Activated CD4-positive, alpha-beta T cell treated with anti-CD3 and anti-CD28 coated beads, Interleukin-2, Interleukin-6, amounts not matched to agents 100 ng/mL and 50 ng/mL, durations not matched to agents 16 hours and 8 hours (primary cell): ENCODE measurements at places on chromosomes 7 and 10.

DNA sequence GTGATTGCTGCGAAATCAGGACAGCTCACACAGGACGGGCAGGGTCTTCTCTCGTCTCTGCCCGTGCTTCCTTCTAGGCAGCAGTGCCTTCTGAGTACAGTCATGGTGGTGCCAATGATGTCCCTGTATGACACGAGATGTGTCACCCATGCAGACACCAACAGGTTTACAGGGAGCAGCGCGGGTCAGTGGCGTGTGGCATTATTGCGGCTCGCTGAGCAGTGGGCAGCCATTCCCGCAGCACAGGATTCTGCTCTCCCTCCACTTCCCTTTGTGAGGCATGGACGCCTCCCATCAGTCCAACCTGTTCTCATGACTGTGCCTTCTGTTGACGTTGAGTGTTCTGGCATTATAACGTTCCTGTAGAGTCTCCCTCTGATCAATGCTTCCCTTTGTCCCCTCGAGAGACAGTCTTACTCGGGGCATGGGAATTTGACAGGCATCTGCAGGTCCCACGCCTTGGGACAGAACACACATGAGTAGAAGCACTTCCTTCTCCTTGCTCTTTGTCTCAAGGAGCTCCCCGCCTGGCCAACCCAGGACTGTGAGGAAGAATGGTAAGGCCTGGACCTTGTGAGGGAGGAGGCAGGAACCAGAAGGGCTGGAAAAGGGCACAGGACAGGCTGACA lies 219.5 kb downstream of the PAXIP1 start:
- DNase-seq: no peak

DNA sequence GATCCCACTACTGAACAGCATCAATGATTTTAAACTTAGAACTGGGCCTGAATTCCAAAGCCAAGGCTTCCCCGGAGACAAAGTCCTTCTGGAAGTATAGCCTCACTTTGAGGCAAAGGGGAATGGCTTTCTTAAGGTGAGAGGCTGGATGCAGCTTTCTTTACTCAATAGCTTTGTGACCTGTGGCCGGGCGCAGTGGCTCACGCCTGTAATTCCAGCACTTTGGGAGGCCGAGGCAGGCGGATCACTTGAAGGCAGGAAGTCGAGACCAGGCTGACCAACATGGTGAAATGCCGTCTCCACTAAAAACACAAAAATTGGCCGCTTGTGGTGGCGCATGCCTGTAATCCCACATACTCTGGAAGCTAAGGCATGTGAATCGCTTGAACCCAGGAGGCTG lies 3.2 kb upstream of the FGFR2 start:
- no peak for DNase-seq

DNA sequence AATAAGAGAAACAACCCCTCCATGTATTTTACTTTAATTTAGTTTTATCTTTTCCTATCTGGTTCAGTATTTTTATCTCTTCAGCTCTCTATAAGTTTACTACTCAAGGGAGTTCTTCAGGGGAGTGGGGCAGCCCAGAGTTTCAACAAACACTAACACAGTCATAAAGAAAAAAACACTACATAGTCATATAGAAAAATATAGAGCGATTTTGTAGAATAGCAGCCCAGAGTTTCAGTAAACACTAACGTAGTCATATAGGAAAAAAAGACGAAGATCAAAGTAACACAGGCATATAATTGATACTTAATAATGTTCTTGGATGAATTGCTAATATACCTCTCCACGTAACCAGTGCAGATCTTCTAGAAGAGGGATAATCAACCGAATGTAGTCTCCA lies 54.7 kb downstream of the PON1 start:
- DNase-seq: peak; percentile 17

- no peak for DNase-seq
These were observed 174.9 kb upstream of the TRIM24 start for GRCh38 chr7:138285129-138285528.

GRCh38 chr10:75097666-75098285 lies 13.7 kb upstream of the SAMD8 start:
- DNase-seq: no peak

GRCh38 chr10:111109501-111110242 lies 32.8 kb downstream of the ADRA2A start:
- DNase-seq: no peak

GRCh38 chr7:107914831-107915230 lies 23.8 kb downstream of the DLD start:
- DNase-seq: no peak

DNA sequence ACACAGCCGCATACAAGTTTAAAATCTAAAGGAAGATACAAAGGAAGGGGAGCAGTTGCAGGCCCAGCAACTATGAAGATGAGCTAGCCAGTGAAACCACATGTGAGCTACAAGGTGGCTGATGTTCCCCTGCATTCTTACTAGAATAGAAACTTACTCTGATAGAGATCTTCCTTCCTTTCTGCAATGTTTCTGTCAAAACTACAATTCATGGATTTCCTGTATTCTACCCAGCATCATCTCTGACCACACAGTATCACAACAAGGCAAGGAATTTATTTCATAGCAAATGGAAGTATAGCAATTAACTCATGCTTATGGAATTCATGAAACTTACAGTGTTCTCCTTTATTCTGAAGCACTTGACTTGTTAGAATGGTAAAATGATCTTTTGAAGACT lies 68.7 kb upstream of the AASS start:
- DNase-seq: no peak

GRCh38 chr7:33883671-33883965 lies 21.7 kb upstream of the BMPER start:
- no peak for DNase-seq

DNA sequence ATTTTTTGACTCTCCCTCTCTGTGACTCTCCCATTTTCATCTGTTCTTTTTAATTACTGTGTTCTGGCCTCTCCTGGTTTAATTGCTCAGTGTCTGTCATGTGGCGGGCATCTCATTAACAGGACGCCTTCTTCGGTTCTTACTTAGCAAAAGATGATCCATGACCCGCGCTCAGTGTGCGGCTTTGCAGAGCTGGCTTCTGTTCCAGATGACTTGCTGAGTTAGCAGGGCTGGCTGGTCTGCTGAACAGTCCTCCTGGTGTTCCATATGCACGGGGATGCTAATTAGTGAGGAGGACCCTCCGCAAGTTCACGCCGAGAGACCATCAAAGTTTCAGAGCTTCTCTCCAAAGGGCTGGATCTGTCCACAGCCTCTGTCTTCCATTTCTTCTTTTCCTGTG lies 258.6 kb upstream of the MKI67 start:
- DNase-seq: no peak

- DNase-seq: no peak
These were observed 36.6 kb downstream of the PNLIPRP3 start for GRCh38 chr10:116464257-116464656.

GRCh38 chr7:91299952-91300775 lies 35.9 kb downstream of the FZD1 start:
- no peak for DNase-seq

DNA sequence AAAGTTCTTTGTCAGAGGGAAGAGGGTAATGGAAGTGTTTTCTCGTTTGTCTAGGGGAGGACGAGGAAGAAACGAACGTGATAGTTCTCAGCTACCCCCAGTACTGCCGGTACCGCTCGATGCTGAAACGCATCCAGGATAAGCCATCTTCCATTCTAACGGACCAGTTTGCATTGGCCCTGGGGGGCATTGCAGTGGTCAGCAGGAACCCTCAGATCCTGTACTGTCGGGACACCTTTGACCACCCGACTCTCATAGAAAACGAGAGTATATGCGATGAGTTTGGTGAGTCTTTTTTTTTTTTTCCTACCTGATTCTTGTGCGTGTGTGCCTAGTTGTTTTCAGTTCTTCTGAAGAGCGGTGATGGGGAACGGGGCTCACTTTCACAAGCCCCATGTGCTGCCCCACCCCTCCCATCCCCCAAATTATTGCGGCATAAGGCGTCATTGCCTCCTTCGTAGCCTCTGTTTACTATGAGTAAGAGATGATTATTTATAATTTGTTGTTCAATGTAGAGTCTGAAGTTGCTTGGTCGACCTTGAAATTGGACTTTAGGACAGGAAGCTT lies 98.6 kb downstream of the ARID5B start:
- DNase-seq: no peak

DNA sequence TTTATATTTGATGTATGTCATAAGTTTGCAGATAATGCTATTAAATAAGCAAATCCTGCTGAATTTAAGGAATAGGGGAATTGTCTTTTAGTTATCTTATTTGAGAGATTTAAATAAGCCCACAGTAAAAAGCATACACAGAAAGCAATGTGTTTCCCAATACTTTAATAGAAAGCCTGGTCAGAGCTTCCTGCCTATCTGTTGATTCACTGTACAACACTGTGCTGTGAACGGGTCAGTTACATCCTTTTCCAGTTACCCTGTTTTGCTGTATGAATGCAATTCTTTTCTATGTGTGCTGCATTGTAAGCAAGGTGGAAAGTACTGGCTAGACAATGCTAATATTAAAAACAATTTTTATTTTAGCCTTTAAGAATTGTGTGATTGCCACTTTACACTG lies 81.2 kb downstream of the ANKRD7 start:
- DNase-seq: no peak

GRCh38 chr10:44974628-44975430 lies 3.8 kb downstream of the DEPP1 start:
- peak; percentile 73 for DNase-seq

DNA sequence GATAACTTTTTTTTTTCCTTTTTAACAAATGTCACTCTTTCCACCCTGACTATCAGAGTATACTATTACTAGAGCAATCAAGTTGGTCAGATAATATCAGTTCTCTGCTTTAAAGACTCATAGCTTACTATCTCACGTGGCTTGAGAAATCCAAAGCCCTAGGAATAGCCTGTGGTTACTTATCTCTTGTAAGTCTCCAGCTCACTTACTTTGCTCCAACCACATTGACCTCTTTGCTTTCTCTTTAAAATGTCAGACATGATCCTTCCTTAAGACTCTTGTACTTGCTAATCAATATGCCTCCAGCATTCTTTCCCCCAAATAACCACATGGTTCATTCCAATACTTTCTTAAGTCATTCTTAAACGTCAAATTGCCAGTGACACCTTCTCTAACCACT lies 1292.2 kb downstream of the REEP3 start:
- DNase-seq: no peak

GRCh38 chr10:32111585-32111984 lies 55.4 kb upstream of the KIF5B start:
- no peak for DNase-seq

DNA sequence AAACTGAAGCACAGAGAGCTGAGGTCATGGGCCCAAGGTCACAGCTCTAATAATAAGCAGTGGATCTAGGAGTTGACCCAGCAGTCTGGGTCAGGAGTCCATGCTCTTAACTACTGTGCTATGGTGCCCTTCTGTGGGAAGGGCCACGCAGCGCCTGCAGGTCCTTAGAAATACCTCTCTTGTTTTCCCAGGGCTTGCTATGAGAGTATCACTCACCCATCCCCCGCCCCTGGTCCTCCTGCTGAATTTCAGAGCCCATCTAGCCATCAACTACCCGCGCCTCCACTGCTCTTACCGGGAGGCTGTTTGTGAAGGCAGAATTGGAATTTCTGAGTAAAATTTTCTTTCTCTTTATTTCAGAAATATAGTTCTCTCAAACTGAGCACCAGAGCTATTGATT lies 27.3 kb upstream of the CRHR2 start:
- DNase-seq: no peak

DNA sequence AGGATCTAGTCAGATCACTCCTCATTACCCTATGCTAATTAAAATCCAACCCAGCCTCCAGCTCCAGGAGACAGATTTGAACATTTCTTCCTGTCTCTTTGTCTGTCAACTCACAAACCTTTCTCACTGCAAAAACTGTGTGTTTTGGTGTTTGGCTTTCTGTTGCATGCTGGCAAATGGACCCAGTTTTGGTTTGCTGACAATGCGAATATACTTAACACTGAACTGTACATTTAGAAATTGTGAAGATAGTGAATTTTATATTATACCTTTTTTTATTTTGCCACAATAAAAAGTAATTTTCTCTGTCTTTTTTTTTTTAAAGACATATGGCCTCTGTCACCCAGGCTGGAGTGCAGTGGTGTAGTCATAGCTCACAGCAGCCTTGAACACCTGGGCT lies 18.3 kb upstream of the TNPO3 start:
- DNase-seq: no peak

- no peak for DNase-seq
These were observed 49.0 kb downstream of the COL17A1 start for GRCh38 chr10:104036518-104037260.

DNA sequence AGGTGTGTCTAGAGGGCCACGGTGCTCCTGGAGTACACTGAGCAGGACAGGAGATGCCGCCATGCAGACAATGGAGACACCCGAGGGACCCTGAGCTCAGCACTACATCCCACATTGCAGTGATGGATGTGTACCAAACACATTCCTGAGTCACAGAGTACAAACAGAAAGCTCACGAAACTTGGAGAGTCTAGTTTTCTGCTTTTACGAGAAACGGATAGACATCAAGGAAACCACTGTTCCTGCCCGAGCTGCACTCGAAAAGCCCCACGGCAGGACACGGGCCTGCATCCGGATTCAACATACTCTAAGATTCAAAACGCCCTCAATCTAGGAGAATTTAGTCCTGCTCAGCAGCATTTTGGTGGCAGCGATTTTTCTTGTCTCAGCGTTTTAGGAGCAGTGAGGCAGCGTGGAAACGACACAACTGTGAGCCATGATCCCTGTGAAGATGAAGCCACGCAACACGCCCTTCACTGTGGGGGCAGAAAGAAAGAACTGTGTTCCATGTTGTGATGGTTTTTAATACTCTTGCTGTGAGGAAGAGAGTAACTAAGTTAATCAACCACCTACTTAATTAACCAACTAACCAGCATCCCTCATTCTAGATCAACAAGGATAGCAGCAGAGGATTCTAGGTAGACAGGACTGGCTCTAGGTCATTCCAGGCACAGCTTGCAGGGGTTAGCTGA lies 3.2 kb downstream of the TNS3 start:
- no peak for DNase-seq

DNA sequence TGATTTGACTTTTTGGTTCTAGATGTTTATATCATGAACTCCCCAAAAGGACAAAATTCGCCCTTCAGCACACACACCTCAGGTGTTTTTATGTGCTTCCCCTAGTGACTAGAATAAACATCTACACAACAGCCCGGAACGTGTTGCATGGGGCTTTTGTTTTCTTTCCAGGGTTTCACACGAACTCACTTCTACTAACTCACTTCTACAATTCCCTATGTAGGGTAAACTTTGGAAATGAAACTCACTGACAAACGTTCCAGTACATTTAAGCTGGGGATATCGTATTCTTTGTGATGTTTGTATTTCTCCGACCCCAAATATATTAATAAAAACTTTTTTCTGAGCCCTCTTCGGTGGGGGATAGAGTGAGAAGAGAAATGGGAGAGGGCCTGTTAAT lies 1.4 kb downstream of the TRA2A start:
- peak; percentile 57 for DNase-seq

- DNase-seq: no peak
These were observed 24.4 kb downstream of the ZNF775 start for GRCh38 chr7:150403376-150404171.

DNA sequence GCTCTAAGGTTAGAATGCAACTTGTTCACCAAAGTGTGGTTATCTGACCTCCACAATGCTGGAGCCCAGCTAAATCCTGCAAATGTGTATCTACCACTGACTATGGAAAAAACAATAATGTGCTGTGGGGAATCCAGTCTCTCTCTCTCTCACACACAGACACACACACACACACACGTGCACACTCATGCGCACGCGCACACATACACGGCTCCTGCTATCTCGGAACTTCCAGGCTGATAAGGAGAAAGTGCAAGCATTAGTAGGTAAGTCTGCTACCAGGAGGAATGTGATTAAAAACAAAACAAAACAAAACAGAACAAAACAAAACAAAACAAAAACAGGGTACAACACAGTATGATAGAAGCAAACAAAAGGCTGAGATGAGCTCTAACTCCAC lies 205.2 kb downstream of the FRMD4A start:
- DNase-seq: no peak

GRCh38 chr10:109203646-109204353 lies 719.5 kb downstream of the XPNPEP1 start:
- no peak for DNase-seq
